ENCODE measurements at places on chromosomes 7 and 10.

GRCh38 chr10:52053497-52053896 lies 260.6 kb upstream of the DKK1 start:
- DNase-seq = no peak

DNA sequence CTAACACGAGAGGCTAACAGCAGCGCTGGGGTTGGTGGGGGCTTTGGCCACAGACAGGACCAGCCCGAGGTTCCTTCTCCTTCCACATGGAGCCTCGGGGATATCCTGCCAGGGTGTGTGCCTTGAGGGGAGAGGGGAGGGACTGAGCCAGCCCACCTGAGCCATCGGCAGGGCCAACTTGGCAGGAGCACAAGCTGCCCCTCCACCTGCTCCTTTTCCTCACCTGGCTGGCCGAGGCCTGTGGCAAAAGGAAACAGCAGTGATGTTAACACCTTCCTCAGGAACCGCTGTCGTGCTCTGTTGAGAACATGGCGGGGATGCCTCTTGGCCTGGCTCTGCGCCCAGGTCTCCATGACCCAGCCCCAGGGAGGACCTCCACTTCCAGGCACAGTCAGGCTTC lies 255.1 kb upstream of the PPP2R2D start:
- no peak for DNase-seq

DNA sequence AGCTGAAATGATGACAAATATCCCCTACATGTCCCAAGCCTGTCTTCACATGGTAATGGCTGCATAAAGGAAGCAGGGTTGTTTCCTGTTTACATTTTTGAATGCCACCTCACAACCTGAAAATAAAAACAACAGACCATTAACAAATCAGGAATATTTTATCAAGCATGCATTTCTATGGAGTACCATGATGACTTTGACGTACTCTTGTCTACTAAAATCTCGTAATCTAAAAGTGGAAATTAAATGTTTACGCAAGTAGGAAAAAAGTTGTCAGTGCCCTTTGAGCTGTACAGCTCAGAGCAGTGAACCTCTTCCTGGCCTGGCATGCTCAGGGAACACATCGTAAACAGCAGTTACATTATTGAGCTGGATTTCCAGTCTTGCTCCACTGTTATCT lies 194.1 kb downstream of the INHBA start:
- no peak for DNase-seq

DNA sequence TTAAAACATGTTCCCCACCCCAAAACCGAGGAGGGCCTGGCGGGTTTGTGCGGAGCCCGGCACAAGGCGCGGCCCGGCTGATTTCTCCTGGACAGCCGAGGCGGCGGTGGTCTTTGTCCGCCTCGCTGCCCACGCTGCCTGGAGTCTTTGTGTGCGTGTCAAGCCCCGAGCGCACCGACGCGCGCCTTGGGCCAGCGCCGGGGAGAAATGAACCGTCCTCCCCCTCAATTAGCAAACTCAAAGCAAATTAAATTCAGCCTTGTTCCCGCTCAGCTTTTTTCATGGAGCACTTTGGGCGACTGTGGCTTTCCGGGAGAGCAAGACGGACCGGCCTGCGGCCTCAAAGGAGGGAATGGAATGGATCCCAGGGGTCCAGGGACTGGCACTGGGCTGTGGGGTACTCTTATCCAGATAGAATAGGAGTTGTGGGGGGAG lies 4.1 kb downstream of the EMX2 start:
- no peak for DNase-seq

DNA sequence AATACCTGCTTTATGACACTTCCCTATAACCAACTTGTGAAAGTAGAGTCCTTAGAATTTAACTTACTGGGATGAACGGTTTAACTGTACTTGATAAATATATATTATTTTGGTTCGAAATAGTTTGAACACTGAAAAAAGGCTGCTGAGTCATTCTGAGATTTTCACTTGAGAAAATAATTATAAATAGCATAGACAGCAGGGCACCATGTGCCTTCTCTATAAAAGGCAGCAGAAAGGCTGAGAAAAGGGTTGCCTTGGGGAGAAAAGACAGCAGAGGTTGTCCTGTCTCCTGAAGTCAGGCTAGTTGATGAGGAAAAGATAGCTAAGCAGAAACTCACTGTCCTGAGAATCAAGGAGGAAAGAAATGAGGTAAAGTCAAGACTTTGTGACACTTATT lies 92.4 kb downstream of the CTTNBP2 start:
- no peak for DNase-seq

DNA sequence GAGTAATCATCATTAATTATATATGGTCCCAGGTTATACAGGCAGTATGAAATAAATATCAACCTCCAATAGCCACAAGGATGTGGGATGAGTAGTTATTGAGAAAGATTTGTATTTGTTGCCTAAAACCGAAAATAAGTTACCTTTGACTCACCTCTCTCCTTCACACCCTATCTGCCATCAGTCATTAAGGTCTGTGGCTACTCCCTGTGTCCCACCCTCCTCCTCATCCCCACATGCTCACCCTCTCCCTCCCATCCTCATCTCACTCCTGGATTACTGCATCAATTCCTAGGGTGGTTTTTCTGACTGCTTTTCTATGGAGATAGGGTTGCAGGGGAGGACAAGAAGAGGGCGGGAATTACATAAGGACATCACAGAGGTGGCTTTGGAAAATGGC lies 9.1 kb upstream of the GGCT start:
- DNase-seq = no peak

GRCh38 chr7:2165610-2166594 lies 66.8 kb downstream of the MAD1L1 start:
- DNase-seq = no peak

DNA sequence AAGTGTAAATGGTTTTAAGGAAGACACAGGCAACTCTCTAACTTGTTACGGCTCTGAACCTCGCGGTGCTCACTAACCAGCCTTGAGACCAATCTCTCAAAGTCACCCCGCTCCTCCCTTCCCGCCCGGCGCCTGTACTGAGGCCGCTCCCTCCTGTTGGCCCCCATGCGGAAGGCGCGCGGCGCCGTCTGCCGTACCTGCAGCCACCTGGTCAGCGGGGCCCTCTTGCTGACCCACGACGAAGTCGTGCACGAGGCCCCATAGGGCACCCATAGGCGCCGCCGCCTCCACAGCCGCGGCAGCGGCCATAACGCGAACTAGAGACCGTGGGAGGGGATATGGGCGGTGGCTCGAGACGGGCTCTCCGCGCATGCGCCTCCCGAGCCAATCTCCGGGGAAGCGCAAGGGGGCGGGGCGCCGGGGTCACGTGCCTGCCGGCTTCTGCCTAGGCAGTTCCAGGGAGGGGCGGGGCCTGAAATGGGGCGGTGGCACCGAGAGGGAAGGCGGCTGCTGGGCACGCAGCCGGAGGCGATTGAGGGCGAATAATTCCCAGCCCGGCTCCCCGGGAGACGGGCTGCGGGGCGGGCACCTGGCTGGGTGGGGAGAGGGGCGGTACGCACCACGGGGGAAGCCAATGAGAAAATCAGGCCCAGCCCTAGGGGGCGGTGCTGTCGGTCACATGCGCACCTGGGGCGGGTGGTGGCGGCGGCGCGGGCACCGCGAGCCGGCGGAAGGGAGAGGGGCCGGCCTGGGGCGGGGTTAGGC lies at the start of gene MMS19:
TSS of gene MMS19 (minus strand) at position 347 of the 765 bp plus-strand sequence. CDS start at position 309, 38 bp downstream.
- peak; percentile 98 for DNase-seq

- DNase-seq = no peak
Measured at GRCh38 chr10:89295597-89295996, 6.2 kb upstream of the IFIT2 start.

GRCh38 chr10:17980846-17981565 lies 29.3 kb downstream of the SLC39A12 start:
- no peak for DNase-seq

DNA sequence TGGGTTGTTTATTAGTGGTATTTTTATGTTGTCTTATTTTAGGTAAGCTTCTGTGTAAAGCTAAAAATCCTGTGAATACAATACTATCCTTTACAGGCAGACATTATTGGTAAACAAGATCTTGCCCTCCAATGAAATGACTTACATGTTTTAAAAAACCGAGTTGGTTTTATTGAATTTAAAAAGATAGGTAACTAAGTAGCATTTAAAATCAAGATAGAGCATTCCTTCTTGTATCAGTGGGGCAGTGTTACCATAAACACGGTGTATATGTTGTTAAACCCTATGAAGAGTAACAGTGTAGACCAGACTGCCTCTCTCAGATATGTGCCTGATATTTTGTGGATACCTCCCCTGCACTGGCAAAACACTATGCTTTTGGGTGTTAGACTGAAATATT lies 81.0 kb downstream of the SNX10 start:
- no peak for DNase-seq

- DNase-seq = no peak
Measured at GRCh38 chr7:66255534-66256100, 50.5 kb downstream of the TPST1 start.

DNA sequence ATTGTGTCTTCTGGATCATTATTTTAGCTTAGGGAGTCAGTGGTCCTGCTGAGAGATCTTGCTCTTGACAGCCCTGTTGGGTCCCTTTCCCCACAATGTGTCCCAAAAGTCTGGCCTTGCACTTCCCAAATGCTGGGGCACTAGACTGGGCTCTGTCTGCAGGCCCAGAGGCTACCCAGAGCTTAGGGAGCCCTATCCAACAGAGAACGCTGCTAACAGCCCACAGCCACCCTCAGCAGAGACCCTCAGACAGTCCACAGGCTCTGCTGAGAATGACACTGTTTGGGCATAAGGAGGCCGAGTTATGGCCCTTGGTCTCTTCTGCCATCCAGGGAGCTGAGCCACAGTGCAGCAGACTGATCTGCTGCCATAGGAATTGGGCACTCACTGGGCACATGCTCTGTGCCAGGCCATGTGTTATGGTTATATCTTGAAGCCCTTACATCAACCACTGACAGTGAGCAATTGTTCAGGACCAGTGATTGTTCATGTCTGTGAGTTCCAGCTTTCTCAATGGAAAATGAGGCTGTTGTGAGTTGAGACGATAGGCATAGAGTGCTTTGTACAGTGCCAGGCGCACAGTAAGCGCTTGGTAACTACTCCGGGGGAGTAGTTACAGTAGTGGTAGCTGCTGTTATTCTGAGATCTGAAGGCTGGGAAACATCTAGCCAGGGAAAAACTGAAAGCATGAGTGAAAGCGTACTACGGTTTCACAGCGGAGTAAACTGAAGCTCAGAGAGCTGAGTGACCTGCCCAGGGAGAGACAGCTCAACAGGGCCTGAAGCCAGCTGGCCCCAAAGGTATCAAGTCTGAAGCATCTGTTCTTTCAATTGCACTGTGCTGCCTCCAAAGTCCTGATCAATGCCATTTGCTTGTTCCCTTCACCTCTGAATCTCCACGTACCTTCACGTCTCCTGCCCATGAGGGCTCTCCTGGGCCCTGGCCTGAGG lies 77.6 kb upstream of the PRLHR start:
- no peak for DNase-seq

DNA sequence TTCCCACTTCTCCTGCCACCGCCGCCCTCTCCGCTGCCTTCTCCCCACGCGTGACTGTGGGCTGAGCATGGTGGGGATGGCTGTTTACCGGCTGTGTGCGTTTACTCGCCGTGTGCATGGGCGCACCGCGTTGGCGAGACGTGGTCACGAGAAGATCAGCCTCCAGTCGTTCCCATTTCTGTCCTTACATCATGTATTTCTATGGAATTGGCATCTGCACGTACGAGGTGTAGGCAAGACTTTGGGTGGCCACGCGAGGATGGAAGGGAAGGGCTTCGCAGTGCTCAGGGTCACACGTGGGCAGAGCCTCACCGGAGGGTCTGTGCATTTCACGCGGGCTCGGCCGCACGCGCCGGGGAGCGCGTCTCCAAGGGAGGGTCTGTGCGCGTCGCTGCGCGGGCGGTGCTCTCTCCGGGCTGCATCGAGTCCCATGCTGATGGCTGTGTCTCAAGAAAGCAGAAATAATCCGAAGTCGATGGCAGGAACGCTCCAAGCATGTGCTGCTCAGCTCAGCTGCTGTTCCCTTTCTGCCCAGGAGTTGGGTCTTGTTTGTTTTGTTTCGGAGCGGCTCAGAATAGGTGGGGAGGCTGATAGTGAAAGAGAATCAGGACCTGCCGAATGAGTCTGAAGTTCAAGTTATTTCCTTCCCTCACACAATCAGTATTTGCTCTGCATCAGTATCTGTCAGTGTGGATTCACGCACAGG lies 973 bp downstream of the CAMK1D start:
- DNase-seq = peak; percentile 13

DNA sequence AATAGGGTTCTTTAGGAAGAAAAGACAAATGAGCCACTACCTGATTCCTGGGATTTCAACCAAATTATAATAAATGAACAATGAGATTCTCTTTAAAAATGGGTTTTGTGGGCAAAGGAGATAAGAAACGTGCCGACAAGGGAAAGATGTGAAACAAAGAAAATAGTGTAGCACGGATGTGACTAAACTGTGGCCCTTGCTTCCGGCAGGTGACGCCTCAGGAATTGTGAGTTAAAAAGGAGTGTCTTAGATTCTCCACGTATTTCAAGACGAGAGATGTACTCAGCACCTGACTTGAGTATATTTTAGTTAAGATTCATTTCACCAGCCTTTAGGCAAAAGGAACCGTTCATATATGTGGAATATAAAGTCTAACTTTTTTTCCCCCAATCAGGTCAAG lies 75.9 kb downstream of the DNAH11 start:
- DNase-seq = no peak

GRCh38 chr7:38903057-38903456 lies 5.9 kb downstream of the VPS41 start:
- no peak for DNase-seq

- DNase-seq = no peak
Measured at GRCh38 chr10:43921881-43922280, 273.2 kb upstream of the ZNF32 start.

GRCh38 chr10:114356126-114356525 lies 48.2 kb downstream of the AFAP1L2 start:
- no peak for DNase-seq

DNA sequence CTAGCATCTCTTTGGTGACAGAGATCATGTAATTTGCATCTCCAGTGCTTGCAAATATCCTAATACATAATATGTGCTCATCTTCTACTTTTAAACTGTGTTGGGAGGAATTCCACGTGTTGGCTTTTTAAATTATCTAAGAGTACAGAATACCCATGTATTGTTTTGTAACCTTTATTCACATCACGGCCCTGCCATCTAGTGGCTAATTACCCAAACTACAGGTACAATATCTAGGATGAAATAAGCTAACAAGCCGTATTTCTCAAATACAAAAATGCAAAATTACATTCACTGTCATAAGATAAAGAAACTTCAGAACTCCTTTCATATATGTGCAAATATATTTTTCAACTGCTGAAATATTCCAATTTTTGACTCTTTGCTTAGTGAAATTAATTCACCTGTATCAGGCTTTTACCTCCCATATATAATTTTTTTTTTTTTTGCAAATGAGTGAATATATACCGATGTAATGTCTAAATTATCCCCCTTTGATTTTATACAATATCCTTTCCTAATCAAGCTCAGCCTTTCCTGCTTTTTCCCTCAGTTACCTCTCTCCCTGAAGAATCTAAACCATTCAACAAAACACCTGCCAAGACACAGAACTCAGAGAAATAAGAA lies 30.3 kb upstream of the LSM8 start:
- DNase-seq = no peak
